Common myeloid progenitor, CD34-positive (primary cell): ENCODE measurements at places on chromosomes 4 and X.

DNA sequence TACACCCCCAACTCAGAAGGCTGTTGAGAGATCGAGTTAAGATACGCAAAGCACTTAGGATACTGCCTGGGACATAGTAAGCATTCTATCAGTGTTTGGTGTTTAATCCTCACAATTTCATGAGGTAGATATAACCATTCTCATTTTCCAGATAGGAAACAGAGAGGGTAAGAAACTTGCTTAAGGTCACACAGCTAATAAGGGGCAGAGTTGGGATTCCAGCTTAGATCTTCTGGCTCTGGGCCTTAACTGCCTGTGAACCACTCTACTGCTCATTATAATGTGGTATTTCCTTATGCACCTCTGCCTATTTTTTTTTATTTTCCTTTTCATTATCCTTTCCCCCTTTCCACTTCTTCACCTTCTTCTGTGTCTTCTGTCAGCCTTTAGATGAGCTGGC, 242.2 kb upstream of the ANXA3 start:
- no peak for DNase-seq

DNA sequence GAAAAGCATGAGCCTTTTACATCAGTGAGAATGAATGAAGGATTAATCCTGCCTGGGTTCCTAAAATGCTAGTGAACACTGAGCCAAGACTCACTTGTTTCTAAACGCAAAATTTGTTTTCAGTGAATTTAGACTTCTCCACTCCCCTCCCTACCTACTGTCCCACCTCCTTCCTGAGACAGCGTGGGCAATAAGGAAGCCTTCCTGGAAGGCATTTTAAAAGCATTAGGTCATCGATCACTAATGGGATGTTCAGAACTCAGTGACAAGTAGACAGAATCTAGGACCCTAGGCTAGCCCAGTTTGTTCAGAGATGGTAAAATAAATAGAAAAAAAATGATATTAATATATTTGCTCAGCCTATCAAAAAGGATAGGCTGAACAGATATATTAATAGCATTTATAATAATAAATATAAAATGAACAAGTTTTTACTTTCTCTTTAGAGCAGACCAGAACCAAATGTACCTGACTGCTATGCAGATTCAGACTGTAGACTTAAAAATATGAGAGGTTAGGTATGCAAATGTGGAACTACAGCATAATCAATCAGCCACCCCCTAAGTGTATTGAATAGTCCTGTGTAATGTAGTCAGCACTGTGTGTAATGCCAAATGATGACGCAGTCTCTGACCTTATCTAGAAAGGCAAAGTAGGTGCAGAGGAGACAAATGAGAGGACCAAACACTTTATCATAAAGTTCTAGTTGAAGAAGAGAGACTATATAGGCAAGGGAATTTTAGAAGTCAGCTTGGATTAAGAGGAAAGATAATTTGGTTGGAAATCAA, 331.1 kb downstream of the GPAT3 start:
- no peak for DNase-seq

DNA sequence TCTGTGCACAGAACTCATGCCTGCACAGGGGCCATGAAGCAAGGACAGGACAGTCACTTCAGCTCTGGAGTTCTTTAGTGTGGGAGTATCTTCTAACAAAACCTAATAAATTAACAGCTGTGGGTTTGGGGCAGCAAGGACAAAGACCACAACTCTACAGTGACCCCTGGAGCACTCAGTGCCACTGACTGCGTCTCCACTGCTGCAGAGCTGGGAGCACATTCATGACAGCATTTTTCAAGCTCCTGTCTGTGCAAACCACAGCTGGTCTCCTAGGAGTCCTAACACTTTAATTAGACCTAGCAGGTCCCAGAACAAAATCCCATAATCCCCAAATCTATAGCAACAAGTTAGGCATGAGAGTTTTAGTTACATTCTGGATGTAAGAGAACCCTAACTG, 76.5 kb downstream of the RTL9 start:
- DNase-seq = no peak

DNA sequence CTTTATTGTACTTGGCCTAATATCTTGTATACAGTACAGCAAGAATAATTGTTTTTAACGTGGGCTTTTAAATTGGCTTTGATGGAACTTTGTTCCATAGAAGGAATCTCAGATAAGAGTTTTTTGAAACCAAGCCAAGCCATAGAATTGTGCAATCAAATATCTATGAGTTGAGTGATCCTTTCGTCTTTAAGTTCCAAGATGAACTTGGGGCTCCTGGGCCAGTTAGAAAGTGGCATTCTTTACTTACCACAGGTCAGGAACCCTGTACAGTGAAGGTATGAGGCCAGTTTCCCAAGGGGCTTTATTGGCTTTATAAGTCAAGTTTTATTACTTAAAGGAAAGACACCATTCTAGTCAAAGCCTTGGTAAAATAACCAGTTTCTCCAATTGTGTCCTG, 2104.2 kb downstream of the PCDH7 start:
- no peak for DNase-seq

DNA sequence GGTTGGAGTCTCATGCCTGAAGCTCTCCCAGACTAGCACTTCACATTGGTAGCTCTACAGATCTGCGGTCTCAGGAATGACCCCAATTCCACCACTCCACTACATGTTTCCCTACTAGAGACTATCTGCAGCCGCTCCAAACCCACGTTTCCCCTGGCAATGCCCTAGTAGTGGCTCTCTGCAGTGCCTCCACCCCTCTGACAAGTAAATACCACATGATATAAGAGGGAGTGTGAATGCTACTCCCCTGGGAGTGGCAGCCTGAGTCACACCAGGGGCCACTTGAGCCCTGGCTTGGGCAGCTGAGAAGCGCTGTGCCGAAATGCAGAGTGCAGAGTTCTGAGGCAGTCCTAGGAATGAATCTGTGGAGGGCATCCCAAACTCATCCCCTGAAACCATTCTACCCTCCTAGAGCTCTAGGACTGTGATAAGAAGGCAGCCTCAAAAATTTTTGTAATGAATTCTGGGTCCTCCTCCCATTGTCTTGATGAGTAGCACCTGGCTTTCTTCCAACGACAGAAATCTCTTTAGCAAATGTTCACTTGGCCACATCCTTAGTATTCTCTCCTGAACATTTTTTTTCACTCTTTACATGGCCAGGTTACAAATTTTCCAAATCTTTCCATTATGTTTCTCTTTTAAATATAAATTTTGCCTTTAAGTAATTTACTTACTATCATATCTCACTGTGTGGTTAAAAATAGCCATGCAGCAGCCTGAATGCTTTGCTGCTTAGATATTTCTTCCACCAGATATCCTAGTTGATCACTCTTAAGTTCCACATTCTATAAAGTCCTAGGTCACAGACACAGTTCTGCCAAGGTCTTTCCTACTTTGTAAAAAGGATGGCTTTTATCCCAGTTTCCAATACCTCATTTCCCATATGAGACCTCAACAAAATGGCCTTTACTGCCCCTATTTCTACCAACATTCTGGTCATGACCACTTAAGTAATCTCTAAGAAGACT, 160.2 kb upstream of the CPEB2 start:
- DNase-seq = no peak
